ENCODE measurements at places on chromosomes 16 and 17. TPM values are rescaled to one million over a fixed set of nuclear protein-coding genes. Genes with fewer than 3 reads are reported as not detected.

Gene HOXB3
- 25.3 TPM for total RNA-seq

DNA sequence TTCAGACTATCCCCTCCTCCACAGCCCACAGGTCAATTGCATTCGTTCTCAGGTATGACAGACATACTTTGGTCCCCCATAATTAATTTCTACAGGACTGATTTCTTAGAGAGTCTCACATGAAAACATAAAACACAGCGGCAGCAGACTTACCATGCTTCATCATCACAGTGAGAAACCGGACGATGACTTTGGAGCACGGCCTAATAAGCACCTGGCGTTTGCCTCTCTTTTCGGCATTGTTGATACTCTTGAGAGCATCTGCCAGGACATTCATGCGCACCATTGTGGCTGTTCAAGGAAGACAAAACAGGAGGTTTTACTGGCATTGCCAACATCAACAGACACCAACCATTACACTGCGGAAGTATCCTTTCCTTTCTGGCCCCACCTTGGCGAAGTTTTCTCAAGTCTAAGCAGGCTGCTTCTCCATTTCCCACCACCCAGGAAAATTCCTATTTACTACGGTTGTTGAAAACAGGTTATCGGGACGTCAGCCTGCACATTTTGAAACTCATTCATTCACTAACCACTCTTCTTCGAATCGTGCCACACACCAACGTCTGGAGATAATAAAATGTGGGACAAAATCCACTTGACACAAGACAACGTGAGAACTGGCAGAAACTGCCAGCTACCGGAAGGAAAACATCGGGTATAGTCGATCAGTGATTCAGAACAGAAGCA, 1.2 kb downstream of the RPS15A start:
- DNase-seq = no peak

- no peak for DNase-seq
These were observed 91.5 kb upstream of the HAS3 start for GRCh38 chr16:69013991-69014390.

DNA sequence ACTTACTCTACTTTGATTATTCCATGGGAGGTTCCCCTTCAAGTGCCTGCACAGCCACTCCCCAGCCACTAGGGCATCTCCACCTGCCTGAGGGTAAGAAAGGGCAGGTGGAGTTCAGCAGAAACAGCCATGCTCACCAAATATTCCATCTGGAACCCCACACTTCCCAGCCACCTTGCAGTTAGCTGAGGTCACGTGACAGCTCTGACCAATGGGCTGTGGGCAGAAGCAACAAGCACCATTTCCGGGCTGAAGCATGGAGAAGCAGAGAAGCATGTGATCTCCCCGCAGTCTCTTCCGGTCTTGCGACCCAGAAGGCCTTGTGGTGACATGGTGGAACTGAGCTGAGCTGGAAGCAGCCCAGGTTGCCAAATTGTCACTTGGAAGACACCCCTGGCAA, 108.6 kb downstream of the CCT6B start:
- no peak for DNase-seq

All from sigmoid colon (tissue), 7 donors.